Lower leg skin (tissue), 4 donors: ENCODE measurements at places on chromosomes 2 and 18.

DNA sequence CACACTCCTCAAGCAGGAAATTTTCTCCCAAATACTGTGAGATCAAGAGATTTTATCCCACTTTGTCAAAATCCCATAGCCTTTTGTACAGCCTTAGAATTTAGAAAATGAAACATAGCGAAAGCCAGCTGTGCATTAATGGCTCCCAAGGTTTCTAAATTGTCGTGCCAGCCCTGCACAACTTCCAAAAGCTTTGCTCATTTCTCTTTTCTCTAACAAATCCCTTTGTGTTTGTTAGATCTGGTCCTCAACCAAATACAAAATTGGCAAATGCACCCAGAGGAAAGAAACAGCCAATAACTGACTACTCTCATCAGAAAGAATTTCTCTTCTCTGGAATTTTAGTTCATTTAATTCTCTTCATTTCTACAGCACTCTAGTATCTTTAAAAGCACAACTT is 361.1 kb downstream of the INSIG2 start:
- DNase-seq = no peak

DNA sequence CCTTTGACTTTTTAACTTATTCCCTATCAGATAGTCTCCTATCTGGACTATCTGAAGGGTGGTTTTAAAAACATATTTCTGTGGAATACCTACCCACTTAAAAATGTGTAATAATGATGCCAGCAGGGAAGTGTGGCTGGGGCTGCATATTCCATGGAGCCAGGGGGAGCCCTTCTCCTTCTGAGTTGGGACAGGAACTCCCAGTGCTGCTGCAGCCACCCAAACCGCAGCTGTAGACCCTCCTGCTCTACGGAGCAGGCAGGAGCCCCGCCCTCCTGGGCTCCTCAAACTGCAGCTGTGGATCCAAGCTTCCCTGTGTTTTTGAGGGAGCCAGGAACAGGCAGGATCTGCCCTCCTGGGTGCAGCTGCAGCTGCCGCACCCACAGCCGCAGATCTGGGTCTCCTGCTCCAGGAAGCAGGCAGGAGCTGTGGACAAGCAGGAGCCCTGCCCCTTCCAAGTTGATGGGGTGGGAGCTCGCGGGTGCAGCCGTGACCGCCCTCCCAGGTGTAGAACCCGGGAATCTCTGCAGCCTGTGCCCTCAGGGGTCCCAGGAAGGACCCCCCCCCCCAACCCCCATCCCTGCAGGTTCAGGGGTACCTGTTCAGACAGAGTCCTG is 57.8 kb downstream of the PDK1 start:
- DNase-seq = no peak

GRCh38 chr2:221429741-221430491 is 142.2 kb downstream of the EPHA4 start:
- DNase-seq = no peak

DNA sequence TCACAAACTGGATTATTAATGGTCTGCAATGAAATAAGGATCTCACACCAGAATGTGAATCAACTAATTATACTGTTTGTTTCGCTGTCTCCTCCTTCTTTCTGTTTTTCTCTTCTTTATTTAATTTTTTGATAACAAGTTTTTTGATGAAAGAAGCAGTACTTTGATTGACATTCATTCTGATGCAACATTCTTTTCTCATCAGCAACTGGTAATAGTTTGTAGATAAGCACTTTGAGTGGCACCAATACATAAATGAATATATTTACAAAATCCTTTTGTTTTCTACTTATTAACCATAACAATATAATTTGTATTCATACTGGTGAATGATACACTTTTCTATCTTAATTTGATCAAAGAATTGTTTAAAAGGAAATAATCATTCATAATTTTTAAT is 115.3 kb upstream of the FAM117B start:
- DNase-seq = no peak

DNA sequence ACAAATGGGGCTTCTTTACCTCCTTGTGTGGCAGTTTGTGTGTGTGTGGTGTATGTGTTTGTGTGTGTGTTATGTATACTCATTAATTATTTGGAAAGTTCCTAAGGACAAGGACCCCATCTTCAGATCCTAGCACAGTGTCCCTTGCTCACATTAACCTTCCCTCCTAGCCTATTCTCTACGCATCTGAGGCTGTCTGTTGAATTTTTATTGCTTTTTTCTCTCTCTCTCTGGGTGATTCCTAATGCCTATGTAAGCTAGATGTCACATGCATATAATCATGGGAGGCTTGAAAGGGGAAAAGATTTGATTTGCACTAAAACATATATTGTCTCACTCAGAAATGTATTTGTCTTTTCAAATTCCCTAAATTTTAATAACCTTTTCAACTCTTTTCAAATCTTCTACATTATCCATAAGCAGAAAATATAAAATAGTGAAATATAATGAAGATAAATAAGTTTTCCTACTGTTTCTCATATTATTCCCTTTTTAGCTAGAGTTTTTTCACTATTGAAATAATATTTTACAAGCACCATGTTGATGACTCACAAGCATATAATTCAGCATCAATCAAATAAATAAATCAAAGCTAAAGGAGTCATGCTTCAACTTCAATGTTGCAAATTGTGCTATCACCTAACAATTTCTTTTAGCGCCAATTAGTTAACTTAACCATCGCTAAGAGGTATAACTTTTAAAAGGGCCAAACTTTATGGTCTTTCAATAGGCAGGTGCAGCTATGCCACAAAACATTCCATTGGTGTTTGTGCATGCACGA is 199.0 kb upstream of the ERBB4 start:
- no peak for DNase-seq

GRCh38 chr2:238132463-238133450 is 5.7 kb upstream of the KLHL30 start:
- DNase-seq = no peak

DNA sequence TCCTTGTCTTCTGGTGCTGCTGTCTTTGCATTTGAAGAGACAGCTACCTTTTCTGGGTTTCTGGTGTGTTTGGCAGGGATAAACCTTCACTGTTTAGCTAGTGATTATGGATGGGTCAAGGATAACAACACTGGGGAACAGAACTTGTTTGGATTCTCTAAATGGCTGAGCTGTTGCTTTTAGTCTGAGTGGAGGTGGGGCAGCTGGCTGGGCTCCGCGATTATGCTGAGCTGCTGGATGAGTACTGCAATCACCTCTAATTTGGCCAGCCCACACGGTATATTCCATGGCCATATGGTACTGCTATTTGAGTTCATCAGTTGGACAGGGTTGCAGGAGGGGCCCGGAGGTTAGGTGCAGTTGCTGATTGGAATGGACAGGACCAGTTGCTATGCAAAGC is 361.6 kb upstream of the TFPI start:
- DNase-seq = no peak

DNA sequence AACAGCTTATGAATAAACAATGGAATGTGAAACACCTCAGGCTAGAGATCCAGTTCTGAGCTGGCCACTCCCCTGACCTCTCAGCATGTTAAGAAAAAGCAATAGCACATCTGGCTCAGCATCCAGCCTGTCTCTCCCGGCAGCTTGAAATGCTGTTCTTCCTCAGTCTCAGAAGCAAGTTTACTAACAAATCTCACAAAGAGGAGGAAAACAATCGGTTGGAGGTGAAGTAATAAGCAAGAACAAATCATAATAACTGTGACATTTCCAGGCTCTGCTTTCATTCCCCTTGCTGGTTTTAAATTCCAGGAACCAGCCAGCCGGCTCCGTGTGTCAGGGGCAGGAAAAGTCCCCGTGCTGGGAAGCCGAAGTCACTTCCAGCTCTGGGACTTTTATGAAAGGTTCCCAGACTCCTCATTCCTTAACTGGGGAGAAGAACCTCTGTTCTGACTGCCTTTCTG is 133.9 kb upstream of the ARL4C start:
- DNase-seq = peak; percentile 9

DNA sequence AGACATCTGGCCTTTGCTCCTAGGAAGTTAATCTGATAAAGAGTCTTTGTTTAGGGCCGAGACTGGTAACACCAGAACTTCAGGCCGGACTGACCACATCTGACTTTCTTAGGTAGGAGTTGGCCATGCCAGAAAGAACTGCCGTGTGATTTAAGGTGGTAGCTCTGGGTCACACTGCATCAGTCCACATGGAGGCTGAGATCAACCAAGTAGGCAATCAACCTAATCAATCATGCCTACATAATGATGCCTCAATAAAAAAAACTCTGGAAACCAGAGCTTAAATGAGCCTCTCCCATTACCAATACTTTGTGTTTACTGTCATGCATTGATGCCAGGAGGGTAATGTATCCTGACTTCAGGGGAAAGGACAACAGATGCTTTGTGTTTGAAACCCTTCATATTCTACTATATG is 44.1 kb upstream of the ORC2 start:
- DNase-seq = no peak

- no peak for DNase-seq
Observed at GRCh38 chr2:96409081-96409819, 73.7 kb downstream of the NCAPH start.

DNA sequence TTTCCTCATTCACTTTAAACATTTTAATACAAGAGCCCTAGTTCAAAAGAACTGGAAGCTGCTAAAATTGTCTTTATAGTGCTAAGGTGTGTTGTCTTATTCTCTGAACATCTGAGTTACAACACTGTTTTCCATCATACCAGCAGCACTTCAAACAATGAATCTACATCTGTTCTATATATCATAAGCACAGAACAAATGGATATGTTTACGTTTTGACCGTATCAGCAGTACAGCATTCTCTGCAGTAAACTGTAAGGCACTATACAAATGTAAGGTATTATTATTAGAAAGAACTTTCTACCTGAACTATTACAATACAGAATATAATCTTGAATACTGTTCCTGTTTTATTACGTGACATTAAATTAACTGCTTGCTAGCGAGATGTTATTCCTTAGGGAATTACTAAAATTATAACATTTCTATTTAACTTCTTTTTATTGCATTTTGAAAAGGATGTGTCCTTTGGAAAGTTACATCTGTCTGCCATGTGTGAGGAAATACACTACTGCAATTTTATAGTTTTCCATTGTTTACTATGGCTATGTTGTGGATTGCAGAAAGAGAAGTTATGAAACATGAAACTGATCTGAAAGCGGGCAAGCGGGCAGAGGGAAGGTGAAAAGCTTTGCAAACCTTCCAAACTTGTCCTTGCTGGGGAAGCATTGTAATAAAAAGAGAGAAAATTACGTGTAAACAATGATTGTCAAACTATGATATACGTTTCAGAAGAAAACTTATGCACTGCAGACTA is 13.7 kb downstream of the NCKAP1 start:
- no peak for DNase-seq

DNA sequence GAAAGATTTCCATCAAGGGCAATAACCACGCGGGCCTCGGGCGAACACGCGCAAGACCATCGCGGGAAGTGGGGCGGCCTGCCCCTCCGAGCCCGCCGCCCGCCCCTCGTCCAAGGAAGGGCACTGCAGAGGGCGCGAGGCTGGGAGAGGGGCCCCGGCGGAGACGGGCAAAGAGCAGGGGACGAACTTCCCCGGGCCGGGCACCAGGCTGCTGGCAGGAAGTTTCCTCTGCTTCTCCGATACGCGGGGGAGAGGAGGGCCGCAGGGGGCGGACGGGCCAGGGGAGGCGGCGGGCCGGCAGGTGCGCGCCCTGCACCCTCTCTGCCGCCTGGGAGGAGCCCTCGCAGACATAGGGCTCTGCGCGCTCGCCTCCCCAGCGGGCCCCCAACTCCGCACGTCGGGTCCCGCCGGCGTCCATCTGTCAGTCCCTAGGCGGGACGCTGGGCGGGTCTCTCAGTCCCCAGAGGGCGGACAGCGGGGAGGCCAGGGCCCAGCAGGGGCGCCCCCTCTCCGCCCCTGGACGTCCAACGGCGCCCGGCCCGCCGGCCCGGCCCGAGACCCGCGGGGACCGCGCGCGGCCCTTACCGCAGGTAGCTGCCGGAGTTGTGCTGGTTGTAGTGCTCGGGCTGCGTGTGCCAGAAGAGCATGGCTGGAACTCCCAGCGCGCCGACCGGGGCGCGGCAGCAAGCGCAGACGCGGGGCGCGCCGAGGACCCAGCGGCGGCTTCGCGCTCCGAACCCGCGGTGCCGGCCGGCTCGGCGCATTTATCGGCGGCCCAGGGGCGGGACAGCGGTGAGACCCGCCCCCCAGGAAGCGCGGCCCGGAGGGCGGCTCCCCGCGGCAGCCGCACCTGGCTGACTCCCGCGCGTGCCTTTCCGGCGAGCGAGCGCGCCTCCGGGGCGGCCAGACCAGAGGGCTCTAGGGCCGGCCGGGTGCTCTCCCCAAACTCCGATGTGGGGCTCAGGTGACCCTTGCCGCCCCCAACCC is at the start of gene TFCP2L1:
TSS of gene TFCP2L1 (minus strand) at position 740 of the 987 bp plus-strand sequence. CDS start at position 647, 93 bp downstream.
- DNase-seq = peak; percentile 86

DNA sequence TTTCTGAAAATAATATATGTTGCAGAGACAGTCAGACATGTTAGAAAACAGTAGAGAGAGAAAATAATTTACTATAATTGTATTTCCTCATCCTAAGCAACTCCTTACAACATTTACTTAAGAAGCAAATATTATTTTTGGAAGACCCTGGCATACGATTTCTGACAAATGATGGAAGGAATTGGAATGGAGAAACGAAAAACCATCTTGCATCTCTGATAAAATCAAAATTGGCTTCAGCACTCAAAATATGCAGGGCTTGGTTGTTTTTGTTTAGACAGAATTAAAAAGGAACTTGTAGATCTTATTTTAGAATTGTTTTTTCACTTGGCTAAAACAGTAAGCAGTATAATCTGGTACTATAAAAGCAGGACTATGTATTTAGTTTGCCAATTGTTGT is 88.1 kb downstream of the NRXN1 start:
- no peak for DNase-seq

- DNase-seq = no peak
Observed at GRCh38 chr2:157627594-157628476, 829 bp downstream of the ACVR1C start.

- no peak for DNase-seq
Observed at GRCh38 chr2:26696351-26696816, 3.9 kb downstream of the KCNK3 start.

DNA sequence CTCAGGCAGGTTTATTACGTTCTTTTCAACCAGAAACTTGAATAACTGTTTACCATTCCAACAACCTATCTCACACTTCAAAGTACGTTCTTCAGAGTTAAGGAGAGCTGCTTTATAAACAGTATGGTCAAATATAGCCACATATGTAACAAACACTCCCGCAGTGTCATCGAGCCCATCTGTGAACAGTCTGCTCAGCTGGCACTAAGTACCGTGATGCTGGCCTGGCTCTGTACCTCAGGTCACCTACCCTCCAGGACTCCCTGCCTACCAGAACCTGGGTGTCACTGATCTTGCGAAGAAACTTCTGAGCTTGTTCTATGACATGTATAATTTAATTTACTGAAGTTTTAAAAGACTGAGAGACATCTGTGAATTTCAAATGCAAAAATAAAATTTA is 71.4 kb downstream of the SEPTIN10 start:
- DNase-seq = no peak

- no peak for DNase-seq
Observed at GRCh38 chr2:145644820-145645302, 1124.9 kb upstream of the ZEB2 start.
